CD4-positive, alpha-beta T cell treated with Interleukin-6 for 4 hours (primary cell): ENCODE measurements at places on chromosomes 2 and 18.

DNA sequence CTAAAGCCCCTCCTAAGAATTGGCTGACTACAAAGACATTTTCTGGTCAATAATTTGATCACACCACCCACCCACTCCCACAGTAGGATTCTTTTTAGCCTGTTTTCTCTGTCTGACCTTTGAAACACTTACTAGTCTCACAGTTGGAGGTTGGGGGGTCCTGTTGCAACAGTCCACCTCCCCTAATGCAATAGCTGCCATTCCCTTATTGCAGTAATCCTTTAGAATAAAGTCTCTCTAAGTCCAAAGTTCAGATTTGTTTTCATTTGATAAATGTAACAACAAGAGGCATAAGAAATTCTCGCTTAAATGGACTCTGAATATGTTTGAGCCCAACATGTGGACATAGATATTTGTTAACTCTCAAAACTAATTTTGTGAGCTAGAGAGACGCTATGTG lies 1326.8 kb upstream of the TMEFF2 start:
- DNase-seq, result no peak

DNA sequence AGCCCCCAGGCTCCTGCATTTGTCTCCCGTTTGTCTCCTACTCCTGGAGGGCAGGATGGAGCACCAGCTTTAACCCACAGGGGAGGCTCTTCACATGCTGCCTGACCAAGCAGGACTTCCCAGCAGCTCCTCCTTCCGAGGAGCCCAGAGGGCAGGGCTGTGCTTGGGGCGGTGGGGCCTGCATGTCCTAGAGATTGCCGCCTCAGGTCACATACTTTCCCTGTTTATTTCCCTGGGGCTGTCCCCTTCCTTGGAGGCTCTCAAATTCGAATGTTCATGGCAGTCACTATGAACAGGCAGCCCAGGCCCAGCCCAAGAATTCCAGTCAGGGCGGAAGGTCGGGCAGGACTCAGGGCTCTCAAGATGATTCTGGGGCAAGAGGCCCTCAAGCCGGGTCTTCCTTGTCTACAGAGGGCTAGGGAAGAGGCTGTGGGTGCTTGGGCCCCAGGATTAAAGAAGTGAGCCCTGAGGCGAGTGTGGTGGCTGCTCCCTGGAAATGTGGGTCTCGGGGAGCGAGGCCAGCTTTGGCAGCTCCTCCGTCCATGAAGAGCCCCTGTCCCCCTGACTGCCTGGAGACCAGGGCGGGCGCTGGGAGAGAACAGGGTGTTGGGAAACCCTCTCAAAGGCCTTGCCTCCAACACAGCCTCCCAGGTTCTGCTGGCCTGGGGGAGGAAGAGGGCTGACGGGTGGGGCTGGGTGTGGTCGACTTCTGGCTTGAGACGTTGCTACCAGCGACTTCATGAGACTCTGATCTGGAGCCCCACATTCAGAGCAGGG lies 48.9 kb upstream of the HPCAL1 start:
- DNase-seq, result no peak

DNA sequence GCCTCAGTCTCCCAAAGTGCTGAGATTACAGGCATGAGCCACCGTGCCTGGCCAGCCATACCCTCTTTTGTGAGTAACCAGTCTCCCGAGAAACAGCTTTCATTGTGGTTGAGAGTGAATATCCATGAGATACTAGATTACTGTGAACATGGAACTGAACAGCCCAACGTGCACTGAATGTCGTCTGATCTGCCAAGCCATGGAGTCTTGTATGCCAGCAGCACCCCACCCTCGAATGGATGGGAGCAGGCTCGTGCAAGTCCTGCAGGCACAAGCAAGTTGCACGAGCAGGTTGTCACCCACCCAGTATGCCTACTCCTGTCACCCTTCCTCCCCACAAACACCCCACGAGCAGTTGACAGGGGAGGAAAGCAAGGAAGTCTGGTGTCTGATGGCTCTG lies 36.5 kb upstream of the TFCP2L1 start:
- no peak for DNase-seq

DNA sequence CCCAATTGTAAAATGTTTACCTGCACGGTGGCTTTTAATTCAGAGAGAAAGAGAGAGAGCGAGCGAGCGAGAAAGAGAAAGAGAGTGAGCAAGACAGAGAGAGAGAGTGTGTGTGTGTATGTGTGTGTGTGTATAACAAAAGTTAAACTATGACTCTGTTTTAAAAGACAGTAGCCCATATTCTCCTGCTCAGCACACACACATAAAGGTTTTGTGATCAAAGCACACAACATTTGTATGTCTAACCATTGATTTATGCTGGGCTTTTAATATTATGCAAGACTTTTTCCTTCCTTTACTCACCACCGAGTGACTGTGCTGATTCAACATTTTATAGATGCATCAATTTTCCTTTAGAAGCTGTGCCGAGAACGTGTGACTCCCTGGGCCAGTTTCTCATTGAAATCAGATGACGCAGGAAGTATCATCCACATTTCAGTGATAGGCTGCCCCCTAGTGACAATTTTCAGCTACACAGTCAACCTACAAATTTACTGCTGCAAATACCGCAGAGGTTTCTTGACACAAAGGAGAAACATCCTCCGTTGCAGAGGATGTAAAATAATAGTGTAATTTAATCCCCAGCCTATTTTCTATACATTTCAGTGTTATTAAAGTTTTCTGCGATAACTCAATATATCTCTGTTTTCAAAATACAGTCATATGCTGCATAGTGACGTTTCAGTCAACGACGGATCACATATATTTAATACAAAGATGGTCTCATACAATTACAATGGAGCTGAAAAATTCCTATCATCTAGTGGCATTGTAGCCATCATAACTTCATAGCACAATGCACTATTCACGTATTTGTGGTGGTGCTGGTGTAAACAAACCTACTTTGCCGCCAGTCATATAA lies 165.9 kb upstream of the TANK start:
- DNase-seq, result peak; percentile 79

GRCh38 chr18:64799376-64799775 lies 650.5 kb upstream of the LINC00305 start:
- no peak for DNase-seq

DNA sequence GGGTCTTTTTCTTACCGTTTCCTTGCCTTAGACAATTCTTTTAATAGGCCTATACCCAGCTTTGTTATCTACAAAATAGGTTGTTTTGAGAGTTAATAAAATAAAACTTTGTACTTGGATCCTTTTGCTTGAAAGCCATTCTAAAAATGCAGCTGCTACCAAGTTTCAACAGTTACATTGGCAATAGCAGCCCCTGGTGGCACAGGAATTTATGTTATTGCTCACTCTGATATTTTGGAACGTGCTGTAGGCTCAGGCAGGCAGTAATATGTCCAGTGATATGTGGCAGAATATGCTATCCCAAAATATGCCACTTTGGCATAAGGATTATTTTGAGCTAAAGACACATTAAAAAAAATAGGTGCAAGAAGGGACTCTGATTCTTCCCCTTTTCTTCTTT lies 6.7 kb upstream of the COMMD1 start:
- no peak for DNase-seq

GRCh38 chr2:16470936-16471490 lies 194.6 kb downstream of the CYRIA start:
- no peak for DNase-seq

DNA sequence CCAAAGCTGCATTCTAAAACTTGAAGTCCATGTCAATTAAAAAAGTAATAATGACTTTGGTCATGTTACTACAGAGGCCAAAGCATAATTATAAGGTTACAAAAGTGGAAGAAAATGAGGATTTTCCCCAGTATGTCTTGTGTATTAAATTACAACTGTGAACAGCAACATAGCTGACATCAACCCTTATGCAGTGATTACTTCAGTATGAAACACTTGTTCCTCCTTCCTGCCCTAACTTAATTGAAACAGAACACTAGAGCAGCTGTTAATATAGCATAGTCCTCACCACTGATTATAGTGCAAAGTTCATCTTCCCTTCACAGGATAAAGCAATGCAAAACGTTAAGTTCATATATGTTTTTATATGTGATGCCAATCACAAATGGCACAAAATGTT lies 29.9 kb downstream of the EPB41L3 start:
- no peak for DNase-seq

DNA sequence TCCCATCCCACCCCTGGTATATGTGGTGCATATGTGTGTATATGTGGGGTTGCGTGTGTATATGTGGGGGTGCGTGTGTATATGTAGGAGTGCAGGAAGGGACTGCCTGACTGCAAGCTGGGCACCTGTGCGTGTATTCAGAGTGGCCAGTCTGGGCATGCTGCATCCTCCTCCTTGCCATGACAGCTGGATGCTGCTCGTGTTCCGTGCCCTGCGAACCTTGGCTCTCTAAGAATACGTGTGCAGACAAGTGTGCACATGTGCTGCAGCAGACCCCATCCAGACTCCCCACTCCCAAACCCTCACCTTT lies 222.1 kb downstream of the CELF4 start:
- no peak for DNase-seq

DNA sequence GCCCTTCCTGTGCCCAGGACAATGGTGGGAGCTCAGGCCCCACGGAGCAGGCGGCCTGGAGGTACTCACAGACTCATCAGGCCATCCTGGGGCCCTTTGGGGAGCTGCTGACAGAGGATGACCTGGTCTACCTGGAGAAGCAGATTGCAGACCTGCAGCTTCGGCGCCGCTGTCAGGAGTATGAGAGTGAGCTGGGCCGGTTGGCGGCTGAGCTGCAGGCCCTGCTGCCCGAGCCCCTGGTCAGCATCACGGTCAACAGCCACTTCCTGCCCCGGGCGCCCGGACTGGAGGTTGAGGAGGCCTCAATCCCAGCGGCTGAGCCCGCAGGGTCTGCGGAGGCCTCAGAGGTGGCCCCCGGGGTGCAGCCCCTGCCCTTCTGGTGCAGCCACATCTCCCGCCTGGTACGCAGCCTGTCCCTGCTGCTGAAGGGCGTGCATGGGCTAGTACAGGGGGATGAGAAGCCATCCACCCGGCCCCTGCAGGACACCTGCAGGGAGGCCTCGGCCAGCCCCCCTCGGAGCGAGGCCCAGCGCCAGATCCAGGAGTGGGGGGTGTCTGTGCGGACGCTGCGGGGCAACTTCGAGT lies 8.3 kb upstream of the KLHL30 start:
- no peak for DNase-seq

- DNase-seq, result no peak
Measured at GRCh38 chr2:226580403-226580802, 219.2 kb downstream of the IRS1 start.

- DNase-seq, result peak; percentile 24
Measured at GRCh38 chr18:3525870-3526420, 76.0 kb downstream of the TGIF1 start.

DNA sequence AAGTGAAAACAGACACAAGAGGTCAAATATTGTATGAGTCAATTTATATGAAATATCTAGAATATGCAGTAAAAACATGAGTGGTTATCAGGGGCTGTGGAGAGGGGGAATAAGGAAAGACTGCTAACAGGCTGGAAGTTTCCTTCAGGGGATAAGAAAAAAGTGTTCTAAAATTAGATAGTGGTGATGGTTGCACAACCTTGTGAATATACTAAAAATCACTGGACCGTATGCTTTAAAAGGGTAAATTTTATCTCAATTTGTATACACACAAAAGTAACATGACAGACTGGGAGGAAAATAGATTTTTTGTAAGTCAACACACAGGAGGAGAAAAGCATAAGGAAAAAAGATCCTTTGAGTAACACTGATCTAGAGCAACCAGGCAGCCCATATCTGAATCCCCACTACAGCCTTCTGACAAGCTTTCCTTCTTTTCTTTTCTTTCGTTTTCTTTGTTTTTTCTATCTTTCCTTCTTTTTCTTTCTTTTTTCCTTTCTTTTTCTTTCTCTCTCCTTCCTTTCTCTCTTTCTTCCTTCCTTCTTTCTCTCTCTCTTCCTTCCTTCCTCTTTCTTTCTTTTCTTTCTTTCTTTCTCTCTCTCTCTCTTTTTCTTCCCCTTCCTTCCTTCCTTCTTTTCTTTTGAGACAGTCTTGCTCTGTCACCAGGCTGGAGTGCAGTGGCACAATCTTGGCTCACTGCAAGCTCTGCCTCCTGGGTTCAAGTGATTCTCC lies 95.4 kb downstream of the AAK1 start:
- DNase-seq, result no peak

DNA sequence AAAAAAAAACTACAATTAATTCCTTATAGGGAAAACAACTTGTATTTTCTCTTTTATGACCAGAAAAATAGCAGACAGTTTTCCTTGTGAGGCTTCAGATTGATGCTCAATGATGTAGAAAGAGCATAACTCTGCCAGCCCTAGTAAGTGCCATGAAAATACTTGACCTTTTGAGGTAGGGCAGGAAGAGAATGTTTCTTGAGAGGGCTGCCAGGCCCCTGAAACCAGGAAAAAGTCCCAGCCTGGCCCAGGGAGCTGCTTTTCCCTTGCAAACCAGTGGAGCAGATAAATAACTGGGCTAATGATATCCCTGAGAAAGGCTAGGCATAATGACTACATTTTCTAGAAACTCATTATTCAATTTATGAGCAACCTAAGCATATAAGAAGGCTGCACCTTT lies 126.8 kb downstream of the SLC8A1 start:
- DNase-seq, result no peak

GRCh38 chr2:176175709-176176607 lies 12.5 kb upstream of the HOXD1 start:
- no peak for DNase-seq

DNA sequence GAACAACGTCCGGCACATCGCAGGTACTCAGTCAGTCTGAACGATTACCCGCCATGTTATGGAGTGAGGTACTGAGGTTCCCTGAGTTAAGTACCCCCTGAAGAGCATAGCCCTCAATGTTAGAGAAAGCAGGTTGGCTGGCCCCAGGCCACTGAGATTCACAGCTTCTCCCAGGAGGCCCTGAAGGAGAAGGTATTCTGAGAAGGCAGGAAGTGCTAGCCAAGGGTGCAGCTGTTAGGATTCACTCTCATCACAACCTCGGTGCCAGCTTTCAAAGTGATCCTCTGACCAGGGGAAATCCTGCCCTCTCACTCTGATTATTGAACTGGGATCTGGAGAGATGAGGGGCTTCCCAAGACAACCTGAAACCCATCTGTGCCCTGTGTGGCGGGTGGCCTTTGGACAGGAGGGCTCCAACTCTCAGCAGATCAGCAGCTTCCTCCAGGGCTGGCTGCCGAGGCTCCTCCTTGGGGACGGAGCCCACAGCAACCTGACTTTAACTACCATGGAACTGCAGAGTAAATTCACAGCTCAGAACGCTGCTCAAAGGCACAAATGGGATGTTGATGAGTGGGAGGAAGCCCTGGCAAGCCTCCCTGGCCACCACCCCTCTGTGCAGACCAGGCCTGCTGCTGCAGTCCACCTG lies 7.8 kb downstream of the EHD3 start:
- no peak for DNase-seq

DNA sequence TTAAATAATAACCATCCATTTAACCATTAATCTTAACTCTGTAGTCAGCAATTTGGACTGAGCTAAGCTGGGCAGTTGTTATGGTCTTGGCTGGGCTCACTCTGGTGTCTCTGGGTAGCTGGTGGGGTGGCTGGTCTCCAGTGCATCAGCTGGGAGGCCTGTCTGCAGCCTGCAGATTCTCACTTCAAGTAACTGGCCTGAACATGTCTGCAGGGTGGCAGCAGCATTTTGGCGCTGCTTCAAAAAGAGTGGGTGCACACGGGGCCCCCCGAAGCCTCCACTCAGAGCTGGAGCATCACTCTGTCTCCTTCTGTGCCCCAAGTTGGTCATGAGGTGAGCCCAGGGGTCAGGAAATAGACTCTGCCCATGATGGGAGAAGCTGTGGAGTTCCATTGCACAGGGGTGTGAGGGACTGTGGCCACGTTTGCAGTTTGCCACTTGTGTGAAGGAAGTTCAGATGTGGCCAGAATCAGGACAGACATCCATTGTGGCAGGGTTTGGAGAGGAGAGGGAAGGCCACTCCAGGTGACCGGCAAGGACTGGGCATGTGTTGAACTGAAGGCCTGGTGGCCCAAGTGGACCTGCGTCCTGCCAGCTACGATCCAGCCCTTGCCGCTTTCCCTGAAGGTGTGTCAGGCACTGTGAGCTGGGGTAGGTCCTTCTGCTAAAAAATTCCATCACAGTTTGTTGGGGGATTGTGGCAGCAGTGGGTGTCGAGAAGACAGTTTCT lies 4.9 kb upstream of the ALLC start:
- no peak for DNase-seq
